ENCODE measurements at places on chromosomes 7 and 10. TPM values are rescaled to one million over a fixed set of nuclear protein-coding genes. Genes with fewer than 3 reads are reported as not detected.

Gene FFAR4
- not detected for total RNA-seq

Gene HELLS
- 23.5 TPM for total RNA-seq

Gene TDRD1
- 1.9 TPM for total RNA-seq

Gene ZNF212
- 4.5 TPM for total RNA-seq

Gene MRLN
- not detected for total RNA-seq

Gene CYP3A4
- total RNA-seq = not detected

Gene CEP55
- 32.0 TPM for total RNA-seq

Gene WEE2
- not detected for total RNA-seq

Gene ACTL6B
- not detected for total RNA-seq

Gene OR2A42
- 0.06 TPM for total RNA-seq

Gene GUSB
- total RNA-seq = 23.8 TPM

Gene ZP3
- total RNA-seq = 0.99 TPM

Gene ZSCAN25
- total RNA-seq = 8.8 TPM
